Left cardiac atrium (tissue), 4 donors: ENCODE measurements at places on chromosomes 1 and 21. TPM values are rescaled to one million over a fixed set of nuclear protein-coding genes. Genes with fewer than 3 reads are reported as not detected.

DNA sequence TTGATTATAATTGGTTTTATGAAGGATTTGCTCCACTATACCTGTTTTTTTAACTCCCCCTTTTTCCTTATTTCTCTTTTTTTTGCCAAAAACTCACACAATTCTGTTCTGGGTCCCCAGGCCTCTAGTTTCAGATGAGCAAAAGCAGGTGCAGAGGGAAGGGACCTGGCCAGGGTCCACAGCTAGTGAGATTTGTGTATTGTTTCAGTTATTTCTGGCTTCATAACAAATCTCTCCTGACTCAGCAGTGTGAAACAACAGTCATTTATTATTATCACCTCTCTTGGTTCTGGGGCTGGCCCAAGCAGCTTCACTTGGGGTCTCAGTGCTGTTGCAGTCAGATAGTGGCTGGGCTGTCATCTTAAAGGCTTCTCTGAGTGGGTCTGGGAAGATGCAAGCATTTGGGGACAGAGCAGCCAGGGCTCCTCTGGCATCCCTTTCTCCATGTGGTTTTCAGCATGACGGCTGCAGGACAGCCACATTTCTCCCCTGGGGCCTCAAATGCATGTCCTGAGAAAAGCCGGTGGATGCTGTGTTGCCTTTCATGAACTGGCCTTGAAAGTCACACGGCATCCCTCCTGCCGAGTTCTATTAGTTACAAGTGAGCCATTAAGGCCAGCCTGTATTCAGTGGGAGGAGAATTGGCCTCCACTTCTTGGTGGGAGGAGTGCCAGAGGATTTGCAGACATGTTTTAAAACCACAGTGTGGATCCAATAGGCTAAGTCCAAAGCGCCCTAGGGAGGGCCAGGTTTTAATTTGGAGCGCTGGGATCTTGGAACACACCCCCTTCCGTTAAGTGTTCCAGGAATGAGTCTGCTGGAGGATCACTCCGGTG, 137.1 kb downstream of the CAMTA1 start:
- peak; percentile 77 for DNase-seq

The SYPL2 gene
- 12.3 TPM for total RNA-seq

- no peak for DNase-seq
Observed at GRCh38 chr1:51859735-51860134, 18.8 kb downstream of the NRDC start.

GRCh38 chr1:171389171-171389570, 75.2 kb downstream of the FMO4 start:
- DNase-seq = no peak

The RAB3GAP2 gene
- total RNA-seq = 22.2 TPM

DNA sequence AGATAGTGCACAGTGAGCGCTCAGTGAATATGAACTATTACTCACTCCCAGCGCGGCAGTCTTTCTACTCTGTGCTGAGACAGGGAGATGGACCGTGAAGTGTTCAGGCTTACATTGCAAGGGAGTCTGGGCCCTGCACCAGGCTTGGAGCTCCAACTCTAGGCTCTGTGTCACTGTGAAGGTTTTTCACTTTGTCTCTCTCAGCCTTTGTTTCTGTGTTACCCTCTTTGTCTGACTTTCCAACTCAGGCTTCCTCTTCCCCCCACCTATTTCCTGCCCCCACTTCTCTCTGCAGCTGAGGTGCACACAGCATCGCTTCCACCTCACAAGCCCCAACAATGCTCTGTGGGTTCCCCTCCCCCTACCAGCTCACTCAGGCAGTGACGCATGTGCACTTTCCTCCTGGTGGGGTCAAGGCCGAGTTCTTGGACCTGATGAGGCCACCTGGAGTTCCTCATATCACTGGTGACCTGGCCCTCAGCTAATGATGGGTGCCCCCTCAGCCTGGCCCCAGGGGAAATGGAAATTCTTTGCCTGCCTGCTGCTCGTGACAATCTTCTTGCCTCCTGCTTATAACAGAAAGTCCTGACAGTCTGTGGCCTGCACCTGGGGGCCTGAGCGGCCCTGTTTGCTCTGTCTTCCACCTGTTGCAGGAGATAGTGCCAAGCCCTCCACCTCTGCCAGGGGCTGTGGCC, 1.1 kb upstream of the LCK start:
- peak; percentile 44 for DNase-seq

The MANEAL gene
- total RNA-seq = 1.2 TPM

DNA sequence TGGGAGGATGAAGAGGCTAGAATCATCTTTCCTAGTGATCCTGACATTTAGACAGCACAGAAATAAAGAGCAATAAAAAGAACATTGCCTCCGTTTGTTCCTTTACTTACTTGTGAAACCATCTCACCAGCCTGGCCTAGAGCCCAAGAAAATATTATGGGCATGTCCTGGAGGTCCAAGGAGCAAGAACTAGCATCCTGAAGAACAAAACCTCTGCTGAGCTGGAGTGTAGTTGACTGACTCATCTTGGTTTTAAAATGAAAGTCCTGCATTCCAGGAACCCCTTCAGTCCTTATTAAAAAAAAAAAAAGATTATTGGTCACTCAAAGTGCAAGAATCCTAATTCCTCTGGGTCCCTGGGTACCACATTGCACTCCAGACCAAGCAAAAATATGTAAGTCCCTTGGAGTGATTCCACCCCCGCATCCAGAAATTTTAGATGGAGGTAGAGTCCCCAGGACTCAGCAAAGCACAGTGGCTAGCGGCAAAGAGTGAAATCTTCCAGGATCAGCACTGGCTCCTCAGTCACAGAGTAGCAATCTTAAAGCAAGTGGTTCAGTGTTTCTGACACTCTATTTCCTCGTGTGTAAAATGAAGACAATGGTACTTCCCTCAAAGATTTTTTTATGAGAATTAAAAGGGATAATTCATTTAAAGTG, 7.0 kb downstream of the SMCP start:
- no peak for DNase-seq

- DNase-seq = no peak
Observed at GRCh38 chr21:31566064-31566463, 93.4 kb upstream of the SOD1 start.

The GJC2 gene
- 2.2 TPM for total RNA-seq
